ENCODE measurements at places on chromosomes 5 and 9.
A peak's percentile ranks its signal among the peaks of the same experiment; 100 is the strongest.

DNA sequence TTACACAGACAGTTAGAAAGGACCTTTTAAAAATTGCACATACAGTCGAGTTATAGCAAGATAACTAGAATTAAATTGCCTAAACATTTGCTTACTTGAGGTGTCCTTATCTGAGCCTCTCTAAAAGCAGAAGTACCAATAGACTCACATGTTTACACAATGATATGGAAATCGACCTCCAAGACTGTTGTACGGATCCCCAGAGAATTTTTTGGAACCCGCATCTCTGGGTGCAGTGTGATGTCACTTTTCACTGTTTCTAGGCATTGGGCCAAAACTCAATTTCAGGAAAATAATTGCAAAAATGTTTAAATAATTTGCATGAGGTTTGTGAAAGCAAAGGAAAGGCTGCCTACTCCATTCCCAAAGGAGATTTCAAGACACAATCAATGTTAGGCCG is 63.1 kb upstream of the ATG10 start:
- no peak for DNase-seq

DNA sequence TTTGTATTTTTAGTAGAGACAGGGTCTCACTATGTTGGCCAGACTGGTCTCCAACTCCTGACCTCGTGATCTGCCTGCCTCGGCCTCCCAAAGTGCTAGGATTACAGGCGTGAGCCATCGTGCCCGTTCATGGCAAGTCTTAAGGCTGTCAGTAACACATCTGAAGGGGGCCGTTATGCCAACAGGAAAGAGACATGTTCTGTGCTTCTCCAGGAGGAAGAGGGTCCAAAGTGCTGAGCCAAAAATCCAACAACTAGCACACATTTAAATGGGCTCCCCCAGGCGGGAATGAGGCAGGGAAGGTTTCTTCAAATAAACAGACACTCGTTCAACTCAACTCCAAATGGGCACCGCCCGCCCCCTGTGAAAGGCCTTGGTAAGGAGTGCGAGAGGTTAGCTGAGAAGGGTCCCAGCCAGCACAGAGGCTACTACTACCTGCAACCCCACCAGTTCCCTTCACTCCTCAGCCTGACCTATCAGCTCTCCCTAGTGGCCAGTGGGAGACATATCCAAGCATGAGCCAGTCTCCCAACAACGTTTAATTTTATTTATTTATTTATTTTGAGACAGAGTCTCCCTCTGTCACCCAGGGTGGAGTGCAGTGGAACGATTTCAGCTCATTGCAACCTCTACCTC is 84.1 kb upstream of the DMRT1 start:
- DNase-seq: peak; percentile 6

- no peak for DNase-seq
These were observed 8.5 kb upstream of the DNAJC25 start for GRCh38 chr9:111622626-111623025.

GRCh38 chr5:169874621-169875020 is 105.7 kb downstream of the INSYN2B start:
- DNase-seq: no peak

DNA sequence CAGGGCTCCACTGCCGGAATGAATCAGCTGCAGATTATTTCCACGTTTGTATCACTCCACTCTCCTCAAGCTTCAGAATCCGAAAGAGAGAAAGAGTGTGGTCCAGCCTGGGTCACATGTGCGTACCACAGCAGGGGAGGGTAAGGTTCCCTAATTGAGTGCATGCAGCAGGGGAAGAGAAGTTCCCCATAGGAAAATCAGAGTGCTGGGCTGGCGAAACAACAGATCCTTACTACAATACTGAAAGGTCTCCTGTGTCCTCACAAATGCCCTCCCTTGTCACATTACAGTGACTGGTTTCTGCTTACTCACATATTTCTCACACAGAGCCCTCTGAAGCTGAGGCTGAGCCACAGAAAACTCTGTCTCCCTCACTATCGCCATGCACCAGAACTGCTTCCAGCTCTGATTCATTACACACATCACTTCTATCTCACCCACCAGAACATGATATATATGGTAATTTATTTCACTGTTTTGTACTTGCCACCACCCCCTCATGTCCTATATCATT is 532.2 kb upstream of the TUSC1 start:
- DNase-seq: no peak

All from CD4-positive, alpha-beta T cell treated with Interleukin-21 for 1 hour (primary cell).